SW 1271 (cell line): ENCODE measurements at places on chromosomes 2 and 18.

DNA sequence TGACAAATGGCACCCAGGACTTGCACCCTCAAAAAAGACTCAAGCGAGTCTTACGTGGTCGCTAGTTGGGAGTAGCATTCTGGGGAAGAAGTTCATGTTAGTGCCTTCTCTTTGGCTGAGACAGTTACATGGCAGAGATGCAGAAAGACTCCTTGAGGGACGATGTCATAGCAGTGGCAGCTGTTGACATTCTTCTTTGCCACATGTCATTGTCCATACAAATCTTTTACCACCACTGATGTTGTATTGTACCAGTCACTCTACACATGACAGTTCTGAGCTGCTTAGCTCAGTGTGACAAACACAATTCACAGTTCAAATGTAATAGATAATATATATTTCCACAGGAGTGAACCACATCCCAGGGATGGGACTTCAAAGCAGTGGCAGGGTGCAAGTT is 197.1 kb downstream of the TCF4 start:
- DNase-seq: no peak

DNA sequence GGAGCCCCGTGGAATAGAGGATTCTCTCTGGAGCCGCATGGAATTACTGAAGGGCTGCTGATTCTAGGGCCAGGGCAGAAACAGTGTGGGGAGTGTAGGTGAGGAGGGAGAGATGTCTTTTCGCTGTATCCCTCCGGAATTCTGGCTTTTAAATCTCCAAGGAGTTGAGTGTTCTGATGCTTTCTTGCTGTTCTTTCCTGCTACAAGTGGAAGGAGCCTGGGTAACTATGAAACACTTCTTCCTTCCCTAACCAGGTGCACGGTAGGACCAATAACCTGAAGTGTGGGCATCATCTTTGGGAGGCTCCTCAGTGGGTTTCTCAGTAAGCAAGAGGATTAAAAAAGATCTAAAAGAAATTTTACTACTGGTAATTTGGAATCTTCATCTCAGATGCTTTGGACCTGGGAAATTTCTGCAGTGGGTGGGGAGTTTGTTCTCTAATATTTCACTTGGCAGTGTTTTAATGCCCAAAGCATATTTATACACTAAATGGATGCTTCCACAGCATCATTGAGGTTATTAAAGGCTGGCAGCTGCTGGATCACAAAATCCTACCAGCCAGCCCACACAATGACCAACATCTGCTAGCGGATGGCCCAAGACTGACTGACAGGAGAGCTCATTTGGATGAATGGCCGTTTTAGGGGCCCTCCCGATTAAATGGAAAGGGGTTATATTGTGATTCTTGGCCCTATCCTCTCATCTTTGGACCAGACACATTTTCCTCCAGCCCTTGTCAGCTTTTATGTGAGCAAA is 2.1 kb downstream of the EML6 start:
- no peak for DNase-seq

DNA sequence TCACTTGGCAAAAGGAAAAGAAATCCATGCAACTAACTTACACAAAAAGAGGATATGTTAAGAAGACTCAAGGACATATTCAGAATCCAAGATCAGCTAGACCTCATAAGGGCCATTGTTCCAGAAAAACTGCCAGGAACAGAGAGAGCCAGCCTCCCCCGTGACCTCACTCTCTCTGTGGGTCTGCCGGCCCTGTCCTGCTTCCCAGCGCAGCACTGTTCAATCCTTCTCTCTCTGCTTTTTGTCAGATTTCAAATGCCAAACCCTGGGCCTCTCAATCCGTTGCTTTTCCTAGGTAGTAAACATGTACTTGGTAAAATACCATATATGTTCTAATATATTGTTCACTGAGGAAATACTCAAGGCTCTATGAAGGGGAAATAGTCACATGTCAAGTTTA is 40.0 kb upstream of the ACKR3 start:
- no peak for DNase-seq

DNA sequence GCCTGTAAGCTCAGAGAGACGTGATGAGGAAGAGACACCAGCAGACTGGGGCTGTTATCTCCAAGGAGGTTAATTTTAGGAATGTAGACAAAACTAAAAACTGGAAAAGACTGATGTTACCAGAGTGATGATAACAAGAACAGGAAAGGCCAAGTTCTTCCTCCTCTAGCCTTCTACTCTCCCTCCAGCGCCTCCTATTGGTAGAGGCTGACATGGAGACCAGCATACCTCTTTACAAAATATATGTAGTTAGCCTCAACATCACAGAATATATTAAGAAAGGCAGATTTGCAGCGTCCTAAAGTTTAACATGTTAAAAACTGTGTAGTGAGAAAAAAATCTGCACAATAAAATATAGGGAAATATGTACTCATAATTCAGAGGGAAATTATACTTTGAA is 66.0 kb downstream of the TCF4 start:
- DNase-seq: no peak
